ENCODE measurements at places on chromosomes 1 and 21. TPM values are rescaled to one million over a fixed set of nuclear protein-coding genes. Genes with fewer than 3 reads are reported as not detected.

Gene ANKRD34A
- total RNA-seq = 2.5 TPM

Gene REG4
- not detected for total RNA-seq

Gene HCRTR1
- total RNA-seq = 3.8 TPM

Gene RXRG
- 5.3 TPM for total RNA-seq

Gene CYP2J2
- total RNA-seq = 0.94 TPM

Gene ELF3
- 0.31 TPM for total RNA-seq

Gene FAM72C
- 0.31 TPM for total RNA-seq

Gene OR2T5
- not detected for total RNA-seq

Gene KIAA0040
- total RNA-seq = 1.3 TPM

Gene OR2L13
- total RNA-seq = 1.9 TPM

Gene EFNA1
- total RNA-seq = 5.6 TPM

Gene DENND2D
- 0.94 TPM for total RNA-seq

Gene KRTAP11-1
- not detected for total RNA-seq

Gene LRRC7
- total RNA-seq = 639 TPM

Gene DCDC2B
- not detected for total RNA-seq

Gene VAV3
- total RNA-seq = 5.9 TPM

Gene PTGS2
- 0.94 TPM for total RNA-seq

Gene PROK1
- not detected for total RNA-seq

Gene SDHC
- total RNA-seq = 21.6 TPM

Gene PADI3
- total RNA-seq = not detected

Gene TNFRSF8
- total RNA-seq = not detected

Gene SPRR2A
- not detected for total RNA-seq

Gene NHLH1
- 2.2 TPM for total RNA-seq

Gene CSTB
- total RNA-seq = 7.2 TPM

Gene FMO2
- under 0.01 TPM for total RNA-seq

Gene SETDB1
- total RNA-seq = 78.3 TPM

Gene B3GALT5
- 1.3 TPM for total RNA-seq

Gene TNFSF18
- 0.63 TPM for total RNA-seq

Gene KCNAB2
- 6.9 TPM for total RNA-seq

Gene CBR3
- total RNA-seq = 2.8 TPM

Gene SSU72
- total RNA-seq = 45.4 TPM

Gene VAMP4
- total RNA-seq = 18.2 TPM

Gene TOMM20
- 153 TPM for total RNA-seq

Gene CHODL
- total RNA-seq = 2.8 TPM

Gene GALNT2
- 42.9 TPM for total RNA-seq

Gene UBXN10
- total RNA-seq = 2.5 TPM

Gene DNMT3L
- total RNA-seq = not detected

Gene CCDC30
- total RNA-seq = 23.5 TPM

Gene ADPRS
- total RNA-seq = 20.0 TPM

Gene ZNF362
- 23.5 TPM for total RNA-seq

Gene SMCP
- total RNA-seq = not detected

Gene NAXE
- total RNA-seq = 40.1 TPM

Gene HPDL
- 1.3 TPM for total RNA-seq

Gene NOS1AP
- total RNA-seq = 16.6 TPM

Gene HSD3B1
- total RNA-seq = not detected

Gene ACTN2
- total RNA-seq = 138 TPM

Gene TOE1
- 5.9 TPM for total RNA-seq

Gene NPPB
- not detected for total RNA-seq

Gene SYT14
- total RNA-seq = 75.1 TPM
